Foreskin fibroblast (primary cell): ENCODE measurements at places on chromosomes 5 and 9.
A peak's percentile ranks its signal among the peaks of the same experiment; 100 is the strongest.

DNA sequence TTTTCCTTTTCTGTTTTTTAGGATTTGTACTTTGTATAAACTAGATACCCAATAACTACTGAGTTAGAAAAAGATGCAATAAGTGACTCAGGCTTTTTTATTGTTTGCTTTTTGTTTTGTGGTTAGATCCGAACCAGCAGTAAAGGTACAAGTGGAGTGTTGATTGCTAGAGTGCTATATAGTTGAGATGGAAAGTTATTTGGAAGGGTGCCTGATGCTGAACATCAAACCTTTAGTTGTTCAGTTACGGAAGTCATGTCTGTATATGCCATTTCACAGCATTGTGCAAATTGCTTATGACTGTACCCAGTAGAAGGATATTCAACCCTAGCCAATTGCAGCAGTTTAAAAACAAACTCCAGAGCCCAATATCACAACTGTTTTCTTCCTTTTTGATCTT, 285.1 kb downstream of the MAT2B start:
- peak; percentile 7 for DNase-seq

- peak; percentile 33 for DNase-seq
These were observed 44.4 kb downstream of the SLC12A7 start for GRCh38 chr5:1067141-1068121.

DNA sequence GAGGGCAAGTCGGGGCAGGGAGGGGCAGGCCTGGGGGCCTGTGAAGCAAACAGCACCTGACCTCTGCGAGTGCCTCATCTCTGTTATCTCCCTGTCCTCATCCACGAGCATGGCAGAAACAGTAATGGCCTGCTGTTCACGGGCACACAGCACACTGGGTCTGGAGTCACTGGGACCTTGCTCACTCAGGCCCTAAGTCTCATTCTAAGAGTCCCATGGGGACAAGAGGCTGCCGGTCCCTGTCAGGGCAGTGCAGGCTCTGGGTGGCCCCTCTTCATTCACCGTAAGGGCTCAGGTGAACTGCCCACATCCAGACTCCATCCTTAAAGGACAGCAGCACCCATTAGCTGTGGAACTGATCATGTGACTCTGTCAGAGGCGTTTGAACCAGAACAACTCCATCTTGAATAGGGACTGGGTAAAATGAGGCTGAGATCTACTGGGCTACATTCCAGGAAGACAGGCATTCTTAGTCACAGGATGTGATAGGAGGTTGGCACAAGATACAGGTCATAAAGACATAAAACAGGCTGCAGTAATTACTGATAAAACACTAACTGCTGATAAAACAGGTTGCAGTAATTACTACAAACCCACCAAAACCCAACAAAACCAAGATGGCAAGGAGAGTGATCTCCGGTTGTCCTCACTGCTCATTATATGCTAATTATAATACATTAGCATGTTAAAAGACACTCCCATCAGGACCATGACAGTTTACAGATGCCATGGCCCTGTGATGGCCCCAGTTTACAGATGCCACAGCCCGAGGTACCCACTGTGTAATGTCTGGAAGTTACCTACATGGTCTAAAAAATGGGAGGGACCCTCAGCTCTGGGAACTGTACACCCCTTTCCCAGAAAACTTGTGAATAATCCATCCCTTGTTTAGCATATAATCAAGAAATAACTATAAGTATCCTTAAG, 28.7 kb downstream of the BICD2 start:
- peak; percentile 39 for DNase-seq

DNA sequence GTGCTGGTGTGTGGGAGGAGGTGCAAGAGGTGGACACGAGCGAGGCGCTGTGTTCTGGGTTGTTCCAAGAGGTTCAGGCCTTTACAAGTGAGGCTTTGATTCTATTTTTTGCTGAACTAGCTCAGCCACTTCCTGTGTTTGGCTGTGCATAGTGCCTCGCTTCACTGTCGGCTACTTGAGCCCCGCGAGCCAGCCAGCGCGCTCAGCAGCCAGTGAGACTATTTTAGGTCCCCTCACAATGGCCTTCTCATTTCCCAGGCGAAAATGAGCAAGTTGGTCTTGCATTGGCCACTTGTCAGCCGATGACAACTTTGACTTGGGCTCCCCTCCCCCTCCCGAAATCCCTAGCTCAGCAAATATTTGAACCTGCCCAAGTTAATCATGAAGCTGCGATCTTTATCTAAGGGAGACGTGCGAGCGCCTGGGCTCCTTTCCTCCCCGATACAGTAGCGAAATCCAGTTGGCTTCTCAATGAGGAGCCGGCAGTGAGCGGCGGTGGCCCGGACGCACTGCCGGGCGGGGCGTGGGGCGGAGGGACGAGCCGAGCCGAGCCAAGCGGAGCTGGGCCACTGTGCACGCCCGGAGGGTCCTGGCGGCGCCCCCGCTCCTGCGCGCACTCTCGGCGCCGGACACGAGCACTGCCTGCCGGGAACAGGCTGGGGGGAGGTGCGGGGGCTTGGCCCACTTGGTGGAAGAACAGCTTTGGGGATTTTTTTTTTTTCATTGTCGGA, 72.6 kb downstream of the PIK3R1 start:
- peak; percentile 25 for DNase-seq

DNA sequence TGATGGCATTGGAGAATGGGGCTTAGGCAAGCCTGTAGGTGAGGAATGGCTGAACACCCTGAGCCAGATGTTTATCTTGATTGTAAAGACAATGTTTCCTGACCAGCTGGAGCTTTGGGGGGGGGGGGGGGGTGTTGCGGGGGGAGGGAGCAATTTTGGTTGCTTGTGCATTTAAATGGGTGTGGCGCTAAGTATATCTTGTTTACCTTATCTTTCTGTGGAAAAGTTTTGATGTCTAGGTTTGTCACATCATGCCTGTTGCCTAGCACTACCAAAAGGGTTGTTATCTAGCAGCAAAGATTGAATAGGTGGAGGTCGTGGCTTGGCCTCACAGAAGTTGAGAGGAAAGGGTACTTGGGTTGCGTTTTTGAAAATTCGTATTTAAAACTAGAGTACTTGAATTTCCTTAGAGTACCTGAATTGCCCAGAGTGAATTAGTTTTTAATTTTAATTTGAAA, 1.3 kb downstream of the SMAD5 start:
- no peak for DNase-seq

DNA sequence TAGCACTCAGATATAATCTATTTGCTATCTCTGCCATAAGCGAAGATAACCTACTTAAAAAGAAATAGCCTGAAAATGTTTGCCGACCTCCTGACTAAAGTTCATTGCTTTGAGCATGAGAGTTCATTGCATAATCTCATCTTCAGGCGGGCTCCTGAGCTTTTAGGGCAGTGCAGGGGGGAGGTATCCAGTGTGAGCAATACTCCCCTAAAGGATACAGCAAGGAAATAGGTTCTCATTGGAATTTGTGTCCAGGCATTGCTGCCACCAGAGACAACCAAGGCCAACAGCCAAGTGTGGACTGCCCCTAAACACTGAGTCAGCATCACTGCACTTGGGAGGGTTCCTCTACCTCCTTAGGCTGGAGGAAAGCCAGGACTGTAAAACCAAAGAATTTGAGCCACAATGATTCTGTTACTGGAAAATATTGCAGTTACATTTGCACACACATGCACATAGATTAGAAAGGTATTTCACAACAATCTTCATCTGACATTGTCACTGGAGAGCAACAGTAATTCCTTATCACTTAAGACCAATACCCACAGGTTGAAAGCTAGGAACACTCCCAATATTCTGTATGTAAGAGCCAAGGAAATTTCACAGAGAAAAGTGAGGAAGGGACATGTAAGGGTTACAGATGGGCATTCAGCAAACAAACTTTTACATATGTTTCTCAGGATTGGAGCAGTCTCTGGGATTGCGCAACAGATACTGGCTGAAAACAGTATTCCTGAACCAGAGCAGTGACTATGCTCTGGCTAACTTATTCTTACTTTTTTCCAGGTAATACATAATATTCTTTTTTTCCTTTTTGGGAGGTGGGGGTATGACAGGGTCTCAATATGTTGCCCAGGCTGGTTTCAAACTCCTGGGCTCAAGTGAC, 98.6 kb upstream of the TLE1 start:
- DNase-seq: peak; percentile 76

GRCh38 chr9:116452634-116453033, 234.5 kb upstream of the TRIM32 start:
- no peak for DNase-seq
